ENCODE measurements at places on chromosomes 2 and 18.

DNA sequence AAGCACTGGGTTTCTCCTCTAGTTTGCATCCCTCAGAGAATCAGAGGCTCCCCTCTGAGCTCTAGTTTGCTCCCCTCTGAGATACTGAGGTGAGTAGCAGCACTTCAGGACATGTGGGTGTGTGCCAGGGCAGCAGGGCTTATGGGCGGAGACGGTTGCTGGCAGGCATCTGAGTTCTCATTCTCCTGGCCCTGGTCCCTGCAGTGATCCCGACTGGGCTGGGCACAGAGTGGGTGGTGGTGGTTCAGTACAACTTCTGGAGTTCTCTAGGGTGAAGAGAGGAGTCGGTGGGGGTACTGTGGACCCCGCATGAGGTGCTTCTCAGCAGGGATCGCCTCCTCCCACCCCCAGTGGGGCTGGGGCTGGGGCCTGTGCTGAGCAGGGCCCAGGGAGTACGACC lies 47.9 kb downstream of the BOLA3 start:
- DNase-seq, result no peak

GRCh38 chr2:234425639-234426603 lies 71.0 kb downstream of the ARL4C start:
- no peak for DNase-seq

- DNase-seq, result no peak
Measured at GRCh38 chr2:59798687-59799232, 754.7 kb downstream of the BCL11A start.

GRCh38 chr18:154151-154550 lies 4.2 kb upstream of the USP14 start:
- DNase-seq, result no peak

DNA sequence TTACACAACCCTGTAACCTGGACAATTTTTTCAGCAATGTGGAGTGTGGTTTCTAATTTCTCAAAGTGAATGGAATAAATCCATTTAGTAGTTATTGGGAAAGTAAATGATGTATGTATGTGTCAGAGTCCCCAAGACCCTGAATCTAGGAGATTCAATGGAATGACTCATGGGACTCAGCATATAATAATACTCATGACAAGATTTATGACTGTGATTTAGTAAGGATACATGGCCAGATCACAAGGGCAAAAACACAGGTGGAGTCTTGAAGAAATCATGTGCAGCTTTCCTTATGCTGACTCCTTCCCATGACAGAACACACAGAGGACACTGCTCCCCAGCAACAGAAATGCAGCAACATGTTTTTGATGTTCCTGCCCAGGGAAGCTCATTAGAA lies 1877.7 kb upstream of the LRRTM1 start:
- no peak for DNase-seq
